ENCODE measurements at places on chromosomes 1 and 21. TPM values are rescaled to one million over a fixed set of nuclear protein-coding genes. Genes with fewer than 3 reads are reported as not detected.

Gene PLA2G2F
- not detected for total RNA-seq

Gene GPR37L1
- total RNA-seq, result 0.21 TPM

Gene FLG2
- total RNA-seq, result not detected

Gene LAMC2
- total RNA-seq, result 21.1 TPM

Gene VCAM1
- total RNA-seq, result not detected

Gene DNM3
- 0.78 TPM for total RNA-seq

Gene OR2M5
- not detected for total RNA-seq

Gene SMIM1
- total RNA-seq, result 1.7 TPM

Gene PGBD5
- total RNA-seq, result 0.42 TPM

Gene GJA4
- total RNA-seq, result not detected

Gene CIART
- 0.97 TPM for total RNA-seq

Gene OR10Z1
- not detected for total RNA-seq

Gene ADAMTS1
- 0.22 TPM for total RNA-seq

Gene ELF3
- 260 TPM for total RNA-seq

Gene KRTAP11-1
- total RNA-seq, result not detected

Gene RIPPLY3
- total RNA-seq, result 0.46 TPM

Gene LRRC71
- not detected for total RNA-seq

Gene DMBX1
- 0.70 TPM for total RNA-seq

Gene CCDC181
- not detected for total RNA-seq

Gene SLC16A1
- total RNA-seq, result 46.0 TPM

Gene CACNA1S
- total RNA-seq, result not detected

Gene LYST
- total RNA-seq, result 3.6 TPM

Gene RAP1GAP
- total RNA-seq, result 14.5 TPM

Gene CFH
- total RNA-seq, result 5.6 TPM

Gene ZNF695
- total RNA-seq, result 2.7 TPM

Gene FAM177B
- not detected for total RNA-seq

Gene CXADR
- total RNA-seq, result 12.0 TPM

Gene INSRR
- not detected for total RNA-seq

Gene TNFRSF9
- 2.0 TPM for total RNA-seq

Gene PLPP3
- total RNA-seq, result 18.8 TPM

Gene FCRL5
- not detected for total RNA-seq

Gene TXNIP
- total RNA-seq, result 0.32 TPM

Gene HOOK1
- total RNA-seq, result 0.22 TPM

Gene ANXA9
- 1.00 TPM for total RNA-seq

Gene TARDBP
- 244 TPM for total RNA-seq

Gene TNFRSF4
- total RNA-seq, result not detected
